ENCODE measurements at places on chromosomes 12 and 14. TPM values are rescaled to one million over a fixed set of nuclear protein-coding genes. Genes with fewer than 3 reads are reported as not detected.

VPS29 gene
- polyA plus RNA-seq = 119 TPM

LHX5 gene
- not detected for polyA plus RNA-seq

OTOGL gene
- polyA plus RNA-seq = 0.11 TPM

ACOT6 gene
- polyA plus RNA-seq = 0.17 TPM

SCN8A gene
- 2.5 TPM for polyA plus RNA-seq

TAS2R19 gene
- polyA plus RNA-seq = 0.48 TPM

SIX6 gene
- polyA plus RNA-seq = not detected

SIX1 gene
- polyA plus RNA-seq = 0.67 TPM

KCNJ8 gene
- 9.4 TPM for polyA plus RNA-seq

TOMM20L gene
- not detected for polyA plus RNA-seq

NTF3 gene
- polyA plus RNA-seq = 1.2 TPM

CCDC184 gene
- polyA plus RNA-seq = 6.2 TPM

PLA2G1B gene
- 4.9 TPM for polyA plus RNA-seq

PAN2 gene
- polyA plus RNA-seq = 102 TPM

B3GNT4 gene
- polyA plus RNA-seq = 1.1 TPM

C12orf43 gene
- 10.9 TPM for polyA plus RNA-seq

INHBC gene
- polyA plus RNA-seq = not detected

CMA1 gene
- not detected for polyA plus RNA-seq
